ENCODE measurements at places on chromosomes 16 and 17. TPM values are rescaled to one million over a fixed set of nuclear protein-coding genes. Genes with fewer than 3 reads are reported as not detected.

The TBC1D3E gene
- total RNA-seq: not detected

The CSNK2A2 gene
- 53.8 TPM for total RNA-seq

DNA sequence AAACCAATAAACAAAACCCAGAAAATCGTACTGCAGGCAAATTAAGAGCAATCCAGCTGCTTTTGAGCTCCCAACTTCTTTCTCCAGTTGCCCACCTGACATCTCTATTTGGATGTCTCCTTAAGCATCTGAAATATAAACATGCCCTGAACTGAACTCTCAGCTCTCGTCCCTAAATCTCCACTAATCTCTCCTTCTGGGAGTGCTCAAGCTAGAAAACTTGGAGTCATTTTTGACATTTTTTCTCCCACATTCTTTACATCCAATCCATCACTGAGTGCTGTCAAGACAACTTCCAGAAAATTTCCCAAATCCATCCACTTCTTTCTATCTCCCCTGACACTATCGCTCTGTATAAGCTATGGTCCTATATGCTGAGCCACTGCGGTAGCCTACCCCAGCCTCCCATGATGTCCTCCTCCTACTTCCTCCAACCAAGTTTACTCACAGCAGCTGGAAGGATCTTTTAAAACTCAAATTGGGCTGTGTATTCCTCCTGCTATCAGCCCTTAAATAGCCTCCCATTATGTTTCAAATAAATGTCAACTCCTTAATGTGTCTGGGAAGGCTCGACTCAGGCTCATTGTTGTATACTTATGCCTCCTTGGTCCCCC lies 53.1 kb downstream of the HS3ST3B1 start:
- no peak for DNase-seq

DNA sequence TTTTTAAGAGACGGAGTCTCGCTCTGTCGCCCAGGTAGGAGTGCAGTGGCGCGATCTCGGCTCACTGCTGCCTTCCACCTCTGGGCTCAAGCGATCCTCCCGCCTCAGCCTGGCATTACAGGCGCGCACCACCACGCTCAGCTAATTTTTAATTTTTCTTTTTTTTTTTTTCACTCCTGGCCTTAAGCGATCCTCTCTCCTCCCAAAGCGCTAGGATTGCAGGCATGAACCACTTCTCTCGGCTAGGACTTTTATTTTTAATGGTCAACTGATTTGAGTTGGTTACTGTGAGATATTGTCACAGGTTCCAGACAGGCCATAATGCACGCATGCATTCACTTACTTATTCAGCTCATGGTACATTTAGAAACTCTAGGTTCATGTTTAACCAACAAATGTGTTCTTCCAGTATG lies 888 bp downstream of the PIGW start:
- DNase-seq: no peak

GRCh38 chr17:78127239-78127887 lies 1.2 kb downstream of the TMC6 start:
- DNase-seq: peak; percentile 81

The WNK4 gene
- 41.2 TPM for total RNA-seq

DNA sequence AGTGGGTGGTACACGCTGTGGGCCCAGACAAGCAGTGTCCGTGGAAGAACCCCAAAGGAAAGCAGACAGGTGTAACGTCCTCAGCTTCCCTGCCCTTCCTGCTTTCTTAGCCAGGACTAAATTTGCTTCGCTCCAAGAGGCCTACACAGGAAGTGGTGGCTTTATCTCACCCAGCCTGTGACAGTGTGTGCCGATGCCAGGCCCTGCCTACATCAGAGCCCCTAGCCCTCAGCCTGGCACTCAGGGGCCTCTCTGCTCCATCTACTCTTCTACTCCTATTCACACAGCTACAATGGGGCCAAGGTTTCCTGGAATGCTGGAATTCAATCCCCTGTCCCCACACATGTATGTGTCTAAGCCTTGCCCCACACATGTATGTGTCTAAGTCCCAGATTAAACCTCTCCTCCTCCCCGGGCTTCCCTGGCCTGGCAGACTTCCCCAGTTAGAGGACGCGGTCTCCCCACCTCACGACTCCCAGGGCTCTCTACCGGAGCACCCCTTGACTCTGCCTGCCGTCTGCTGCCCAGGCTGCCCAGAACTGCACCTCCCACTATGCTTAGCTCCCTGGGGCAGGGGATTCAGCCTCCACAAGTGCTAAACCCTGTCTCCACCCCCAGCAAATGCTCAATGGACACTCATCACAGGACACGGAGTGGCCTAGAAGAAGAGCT lies 8.2 kb downstream of the PGAP3 start:
- DNase-seq: no peak

DNA sequence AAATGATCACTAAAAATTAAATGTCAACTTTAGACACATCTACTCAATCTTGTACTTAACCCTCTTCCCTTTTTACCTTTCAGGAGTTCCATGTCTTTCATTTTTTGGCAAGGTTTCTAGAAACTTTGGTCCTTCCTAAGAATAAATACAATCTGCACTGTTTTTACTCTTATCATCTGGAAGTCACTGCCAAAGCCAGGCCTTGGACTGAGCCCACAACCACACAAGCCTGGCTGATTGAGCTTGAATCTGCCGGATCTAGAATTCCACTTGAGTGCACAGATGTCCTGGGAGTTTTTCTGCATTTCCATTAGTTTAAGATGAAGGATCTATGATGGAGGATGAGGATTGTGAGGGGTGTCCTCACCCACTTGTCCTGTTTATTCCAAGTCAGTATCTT lies 126.1 kb downstream of the VPS53 start:
- no peak for DNase-seq

DNA sequence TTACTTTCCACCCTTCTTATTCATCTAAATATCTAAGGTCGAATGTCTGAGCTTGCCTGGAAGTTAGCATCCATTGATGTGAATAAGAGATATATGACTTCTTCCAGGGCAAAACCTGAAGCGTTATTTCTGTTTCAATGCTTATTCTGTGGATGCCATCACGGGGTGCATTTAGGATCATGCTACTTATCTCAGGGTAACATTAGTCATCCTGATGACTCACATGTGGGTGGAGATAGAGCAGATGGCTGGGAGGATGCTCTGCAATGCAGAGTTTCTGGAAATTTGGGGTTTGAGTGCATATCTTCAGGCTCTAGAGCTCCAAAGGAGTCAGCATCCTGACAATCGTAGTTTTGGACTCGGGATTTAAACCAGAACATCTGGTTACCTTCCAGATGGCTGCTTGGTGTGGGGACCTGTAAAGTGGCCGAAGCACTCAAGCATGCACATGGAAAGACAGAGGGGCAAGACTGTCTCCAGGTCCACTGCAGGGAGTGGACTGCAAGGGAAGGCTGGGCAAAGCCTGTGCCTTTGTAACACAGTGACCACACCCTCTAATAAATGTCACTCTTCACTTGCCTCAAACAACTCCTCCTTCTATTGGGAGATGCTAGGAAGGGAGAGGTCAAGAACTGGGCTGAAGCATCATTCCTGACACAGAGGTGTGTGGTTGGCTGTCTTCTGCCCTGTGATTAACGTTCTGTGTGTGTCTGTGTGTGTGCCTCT lies 175.2 kb upstream of the SALL1 start:
- DNase-seq: no peak

The VWA3A gene
- total RNA-seq: not detected

- no peak for DNase-seq
Measured at GRCh38 chr16:23207485-23207884, 24.9 kb downstream of the SCNN1G start.

DNA sequence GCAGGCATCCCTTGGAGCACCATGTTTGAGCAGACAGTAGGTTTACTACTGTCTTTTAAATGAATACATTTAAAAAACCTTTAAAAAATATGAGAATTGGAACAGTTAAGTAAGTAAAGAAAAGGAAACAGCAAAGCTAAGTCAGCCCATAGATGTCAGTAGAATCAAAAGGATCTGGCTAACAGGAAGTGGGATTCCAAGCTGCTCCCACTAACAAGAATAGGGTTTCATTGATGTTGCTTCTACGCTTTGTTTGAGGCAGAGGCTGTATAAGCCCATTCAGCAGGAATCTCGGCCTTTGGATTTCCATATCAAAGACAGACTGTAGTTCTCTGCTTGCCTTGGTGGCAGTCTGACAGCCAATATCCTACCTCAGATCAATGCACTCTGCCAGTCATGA lies 122.9 kb upstream of the ELAC2 start:
- DNase-seq: no peak

The KLHL11 gene
- 6.5 TPM for total RNA-seq

The FBXO39 gene
- total RNA-seq: not detected

- no peak for DNase-seq
Measured at GRCh38 chr16:51723036-51723724, 572.1 kb upstream of the SALL1 start.

DNA sequence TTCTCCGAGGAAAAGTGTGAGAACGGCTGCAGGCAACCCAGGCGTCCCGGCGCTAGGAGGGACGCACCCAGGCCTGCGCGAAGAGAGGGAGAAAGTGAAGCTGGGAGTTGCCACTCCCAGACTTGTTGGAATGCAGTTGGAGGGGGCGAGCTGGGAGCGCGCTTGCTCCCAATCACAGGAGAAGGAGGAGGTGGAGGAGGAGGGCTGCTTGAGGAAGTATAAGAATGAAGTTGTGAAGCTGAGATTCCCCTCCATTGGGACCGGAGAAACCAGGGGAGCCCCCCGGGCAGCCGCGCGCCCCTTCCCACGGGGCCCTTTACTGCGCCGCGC lies at the start of gene ERBB2:
Gene ERBB2, plus strand, starts transcription at position 247 of the 330 bp plus-strand sequence. CDS start 175 bp downstream, outside the sequence.
- peak; percentile 88 for DNase-seq

The KIF19 gene
- 2.1 TPM for total RNA-seq

GRCh38 chr16:11162586-11163268 lies 93.3 kb downstream of the SOCS1 start:
- DNase-seq: no peak

- no peak for DNase-seq
Measured at GRCh38 chr17:10247810-10248209, 49.4 kb upstream of the GAS7 start.

- DNase-seq: no peak
Measured at GRCh38 chr17:50394711-50395110, 2.6 kb downstream of the LRRC59 start.

The KRT33B gene
- not detected for total RNA-seq

- peak; percentile 45 for DNase-seq
Measured at GRCh38 chr16:53773150-53773846, 69.3 kb downstream of the FTO start.

- DNase-seq: no peak
Measured at GRCh38 chr17:50072925-50073324, 17.0 kb downstream of the ITGA3 start.

DNA sequence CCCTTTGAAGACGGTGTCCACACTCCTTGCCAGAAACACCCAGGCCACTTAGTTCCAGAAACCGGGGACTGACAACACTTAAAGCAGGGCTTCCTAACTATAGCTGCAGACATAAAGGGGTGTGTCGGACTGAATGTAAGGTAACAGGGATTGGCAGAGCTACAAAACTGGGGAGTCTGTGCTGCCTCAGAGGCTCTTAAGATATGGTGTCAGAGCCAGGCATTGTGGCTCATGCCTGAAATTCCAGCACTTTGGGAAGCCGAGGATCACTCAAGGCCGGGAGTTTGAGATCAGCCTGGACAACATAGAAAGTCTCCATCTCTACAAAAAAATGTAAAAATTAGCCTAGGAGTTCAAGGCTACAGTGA lies 14.2 kb upstream of the NLRC3 start:
- DNase-seq: no peak

DNA sequence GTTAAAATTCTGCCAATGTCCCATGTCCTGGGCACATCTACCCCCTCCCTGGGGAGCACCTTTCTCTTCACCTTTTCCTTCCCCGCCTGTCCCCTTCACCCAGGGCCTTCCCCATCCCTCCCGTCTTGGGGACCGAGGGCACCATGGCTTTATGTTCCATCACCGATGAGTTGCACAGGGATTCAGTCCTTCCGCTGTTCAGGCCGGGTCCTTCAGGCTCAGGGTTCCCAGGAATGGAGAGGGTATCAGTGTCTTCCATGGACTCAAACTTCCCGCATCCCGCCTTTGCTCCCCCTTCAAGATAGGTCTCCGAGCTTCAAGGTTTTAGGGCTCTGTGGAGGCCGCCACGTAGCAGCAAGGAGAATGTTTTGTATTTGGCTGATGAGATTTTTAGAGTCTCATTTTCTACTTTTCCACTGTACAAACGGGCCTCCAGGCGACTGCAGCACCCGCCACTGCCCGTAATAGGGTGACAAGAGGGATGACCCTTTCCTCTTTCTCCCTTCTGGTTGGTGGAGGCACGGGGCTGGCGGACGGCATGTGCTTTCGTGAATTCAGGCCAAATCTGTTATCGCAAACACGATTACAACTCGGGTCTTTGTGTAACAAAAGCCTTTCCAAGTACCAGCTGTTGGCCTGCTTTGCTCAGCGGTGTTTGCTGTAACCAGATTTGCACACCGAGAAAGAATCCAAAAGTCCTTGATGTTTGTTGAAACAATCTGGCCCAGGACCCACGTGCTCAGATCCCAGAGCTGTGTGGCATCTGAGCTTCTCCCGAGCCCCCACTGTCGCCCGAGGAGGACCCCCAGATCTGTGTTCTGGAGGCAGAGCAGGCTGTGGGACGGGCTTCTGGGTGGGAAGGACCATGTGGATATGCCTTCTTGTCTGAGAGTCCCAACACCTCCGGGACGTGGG lies 236.3 kb downstream of the SEC14L1 start:
- DNase-seq: no peak

GRCh38 chr17:32100971-32101631 lies 41.2 kb upstream of the RHOT1 start:
- DNase-seq: peak; percentile 44

- no peak for DNase-seq
Measured at GRCh38 chr16:8949536-8950418, 13.9 kb downstream of the USP7 start.

GRCh38 chr16:88804552-88805339 lies 1.2 kb downstream of the CDT1 start:
- peak; percentile 57 for DNase-seq

DNA sequence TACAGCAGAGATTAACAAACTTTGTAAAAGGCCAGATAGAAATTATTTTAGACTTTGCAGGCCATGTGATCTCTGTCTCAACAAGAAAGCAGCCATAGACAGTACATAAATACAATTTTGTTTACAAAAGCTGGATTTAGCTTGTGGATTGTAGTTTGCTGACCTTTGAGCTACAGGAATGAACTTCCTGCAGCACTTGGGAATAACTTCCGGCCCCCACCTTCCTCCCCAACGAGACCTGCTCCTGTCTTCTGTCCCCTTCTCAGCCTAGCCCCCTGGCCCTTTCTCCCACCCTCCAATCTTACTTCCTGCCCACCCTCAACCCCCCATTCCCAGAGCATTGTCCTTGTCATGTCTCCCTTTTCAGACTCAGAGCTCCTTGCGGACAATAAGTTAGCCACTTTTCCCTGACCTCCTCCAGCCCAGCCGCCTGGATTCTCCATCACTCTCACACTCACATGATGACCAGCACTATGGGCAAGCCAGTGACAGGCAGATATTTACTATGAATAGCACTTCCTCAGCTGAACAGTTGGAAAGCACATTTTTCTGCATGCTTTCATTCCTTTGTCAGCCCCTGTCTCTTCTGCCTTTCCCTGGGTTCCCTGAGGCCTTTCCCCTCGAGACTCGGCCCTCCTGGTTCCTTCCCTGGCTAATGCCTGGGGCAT lies 27.6 kb upstream of the DLX3 start:
- DNase-seq: no peak

The TEX19 gene
- not detected for total RNA-seq

- DNase-seq: no peak
Measured at GRCh38 chr16:87057211-87057881, 259.8 kb downstream of the C16orf95 start.

GRCh38 chr16:35410438-35410837 lies 1951.0 kb downstream of the TP53TG3F start:
- no peak for DNase-seq

The ASIC2 gene
- 2.2 TPM for total RNA-seq

- no peak for DNase-seq
Measured at GRCh38 chr17:67358612-67359011, 7.8 kb downstream of the PSMD12 start.

GRCh38 chr17:8359769-8360168 lies 16.7 kb downstream of the KRABD2 start:
- DNase-seq: no peak
